SK-MEL-5 (cell line): ENCODE measurements at places on chromosomes 6 and 20. TPM values are rescaled to one million over a fixed set of nuclear protein-coding genes. Genes with fewer than 3 reads are reported as not detected.
A peak's percentile ranks its signal among the peaks of the same experiment; 100 is the strongest.

- no peak for DNase-seq
Measured at GRCh38 chr20:44011251-44011940, 96.7 kb downstream of the TOX2 start.

The EEF1A1 gene
- total RNA-seq: 12,462 and 13,460 TPM in 2 replicates

The PRDM13 gene
- total RNA-seq: 2.6 and 3.5 TPM in 2 replicates

DNA sequence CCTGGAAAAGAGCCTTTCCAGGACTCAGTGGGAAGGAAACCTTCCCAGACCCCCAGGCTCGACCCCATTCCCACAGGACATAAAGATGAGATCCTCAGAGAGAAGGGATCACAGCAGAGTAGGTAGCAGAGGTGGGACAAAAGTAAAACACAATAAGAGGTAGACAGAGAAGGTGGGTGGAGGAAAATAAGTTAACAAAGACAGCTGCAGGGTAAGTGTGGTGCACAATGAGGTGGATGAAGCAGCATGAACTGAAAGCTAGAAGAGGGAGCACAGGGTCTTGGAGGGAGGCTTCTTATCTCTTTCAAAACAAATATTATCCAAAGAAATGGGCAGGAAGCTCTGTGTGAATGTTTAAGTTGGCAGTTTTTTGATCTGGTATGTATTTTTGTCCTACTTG lies 14.0 kb upstream of the MAP7 start:
- DNase-seq: no peak

DNA sequence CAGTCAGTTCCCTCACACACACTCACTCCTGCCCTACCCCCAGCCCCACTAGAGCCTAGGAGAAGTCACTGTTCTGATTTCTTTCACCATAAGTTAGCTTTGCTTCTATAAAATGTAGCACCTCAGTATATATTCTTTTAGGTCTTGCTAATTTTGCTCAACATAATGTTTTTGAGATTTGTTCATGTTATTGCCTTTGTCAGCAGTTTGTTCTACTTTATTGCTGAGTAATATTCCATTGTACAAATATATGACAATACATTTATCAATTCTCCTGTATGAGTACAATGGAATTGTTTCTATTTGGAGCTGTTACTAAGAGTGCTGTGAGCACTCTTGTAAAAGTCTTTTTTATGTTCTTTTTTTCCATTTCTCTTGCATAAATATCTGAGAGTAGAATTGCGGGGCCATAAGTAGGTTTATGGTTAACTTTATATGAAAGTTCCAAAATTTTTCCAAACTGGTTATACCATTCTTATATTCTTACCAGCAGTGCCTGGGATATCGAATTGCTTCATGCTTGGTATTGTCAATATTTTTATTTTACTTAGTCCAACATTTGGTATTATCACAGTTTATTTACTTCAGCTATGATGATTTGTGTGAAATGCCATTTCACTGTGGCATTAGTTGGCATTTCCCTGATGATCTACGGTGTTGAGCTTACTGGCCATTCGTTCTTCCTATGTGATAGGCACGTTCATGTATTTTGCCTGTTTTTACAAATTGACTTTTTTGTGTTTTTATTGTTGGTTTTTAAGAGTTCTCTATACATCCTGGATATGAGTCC lies 25.3 kb downstream of the EDN1 start:
- DNase-seq: no peak

GRCh38 chr6:51526922-51527321 lies 560.5 kb downstream of the PKHD1 start:
- DNase-seq: no peak

GRCh38 chr20:53623134-53623453 lies 29.5 kb upstream of the ZNF217 start:
- DNase-seq: no peak

GRCh38 chr6:44172731-44173500 lies 14.3 kb downstream of the CAPN11 start:
- peak; percentile 86 for DNase-seq

The WFDC10B gene
- total RNA-seq: not detected in 2 replicates

GRCh38 chr6:137413482-137413881 lies 80.7 kb downstream of the OLIG3 start:
- no peak for DNase-seq

The TMEM200A gene
- total RNA-seq: 0.16 and 0.21 TPM in 2 replicates

DNA sequence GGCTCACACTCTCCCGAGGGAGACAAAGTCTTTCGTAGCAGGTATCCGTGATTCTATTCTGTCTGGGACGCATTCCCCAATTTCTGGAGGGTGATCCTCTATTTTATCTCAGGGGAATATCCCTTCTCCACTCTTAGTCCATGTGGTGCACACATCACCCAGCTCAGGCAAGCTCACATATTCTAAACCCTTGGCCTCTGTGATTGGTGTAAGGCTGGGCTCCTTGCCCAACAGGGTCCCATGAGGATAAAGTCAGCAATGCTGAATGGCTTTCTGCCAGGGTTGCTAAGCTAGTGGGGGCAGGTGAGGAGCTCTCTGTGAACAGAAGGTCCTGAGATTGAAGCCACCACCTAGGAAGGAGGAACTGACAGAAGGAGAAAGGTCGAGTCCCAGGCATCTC lies 137.2 kb downstream of the CDH26 start:
- no peak for DNase-seq

- DNase-seq: no peak
Measured at GRCh38 chr6:51830666-51831065, 256.7 kb downstream of the PKHD1 start.

The ERVFRD-1 gene
- 0.24 and 0.63 TPM in 2 replicates for total RNA-seq

The TREM2 gene
- not detected in 2 replicates for total RNA-seq

DNA sequence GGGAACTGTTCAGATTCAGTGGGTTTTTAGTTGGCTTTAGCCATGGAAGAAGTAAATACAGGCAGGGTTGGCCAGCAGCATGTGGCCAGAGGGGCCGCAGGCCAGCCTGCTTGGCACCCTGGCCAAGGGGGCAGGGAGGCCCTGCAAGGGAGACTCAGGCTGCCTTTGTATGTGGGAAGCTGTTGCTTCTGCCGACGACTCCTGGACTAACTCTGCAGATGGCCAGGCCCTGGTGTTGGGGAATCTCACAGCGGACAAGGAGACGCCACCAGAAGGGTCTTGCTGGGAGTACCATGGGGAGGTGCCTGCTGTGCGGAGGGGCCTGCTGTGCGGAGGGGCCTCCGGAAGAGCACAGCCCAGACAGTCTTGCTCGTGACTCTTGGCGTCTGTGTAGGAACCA lies 25.2 kb downstream of the PYGB start:
- DNase-seq: no peak

GRCh38 chr6:118029967-118030366 lies 122.9 kb downstream of the SLC35F1 start:
- DNase-seq: no peak

- no peak for DNase-seq
Measured at GRCh38 chr6:15391500-15391899, 145.6 kb downstream of the JARID2 start.

GRCh38 chr6:42120895-42121865 lies 21.2 kb downstream of the C6orf132 start:
- DNase-seq: no peak

- DNase-seq: no peak
Measured at GRCh38 chr20:34595377-34596184, 37.1 kb downstream of the MAP1LC3A start.

DNA sequence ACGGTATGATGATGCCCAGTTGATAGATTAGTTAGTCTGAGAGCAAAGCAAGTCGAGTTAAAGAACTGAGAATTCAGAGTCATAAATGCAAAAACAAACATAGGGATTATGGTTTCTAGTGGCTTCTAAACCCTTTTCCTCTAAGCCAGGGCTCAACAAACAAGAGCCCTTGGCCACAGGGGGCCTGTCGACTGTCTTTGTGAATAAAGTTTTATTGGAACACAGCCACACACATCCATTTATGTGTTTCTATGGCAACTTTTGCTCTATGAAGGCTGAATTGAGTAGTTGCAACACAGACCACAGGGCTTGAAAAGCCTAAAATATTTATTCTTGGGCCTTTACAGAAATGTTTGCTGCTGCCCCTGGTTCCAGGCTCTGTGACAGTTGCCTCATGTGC lies 76.2 kb downstream of the SLC24A3 start:
- DNase-seq: no peak

GRCh38 chr20:53956013-53956715 lies 114.2 kb downstream of the BCAS1 start:
- no peak for DNase-seq

The ZNF311 gene
- not detected in 2 replicates for total RNA-seq

The SLC26A8 gene
- total RNA-seq: not detected in 2 replicates

DNA sequence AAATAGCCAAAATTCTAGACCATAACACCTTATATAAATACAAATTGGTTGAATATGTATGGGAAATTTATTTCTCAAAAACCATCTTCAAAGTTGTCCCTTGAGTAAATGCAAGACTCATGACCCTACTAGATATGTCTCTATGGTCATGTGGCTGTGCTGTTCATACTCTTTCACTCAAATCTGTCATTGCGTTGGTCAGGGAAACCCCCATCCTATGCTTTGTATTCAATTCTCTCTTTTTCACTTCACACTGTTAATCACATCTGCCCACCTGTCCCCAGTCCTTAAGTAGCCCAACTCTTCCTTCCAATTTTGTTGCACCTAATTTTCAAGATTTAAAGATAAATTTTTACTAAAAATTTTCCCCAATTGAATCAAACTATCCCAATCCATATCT lies 51.0 kb downstream of the RPS12 start:
- DNase-seq: no peak

GRCh38 chr6:112233847-112234246 lies 20.5 kb downstream of the LAMA4 start:
- DNase-seq: no peak

DNA sequence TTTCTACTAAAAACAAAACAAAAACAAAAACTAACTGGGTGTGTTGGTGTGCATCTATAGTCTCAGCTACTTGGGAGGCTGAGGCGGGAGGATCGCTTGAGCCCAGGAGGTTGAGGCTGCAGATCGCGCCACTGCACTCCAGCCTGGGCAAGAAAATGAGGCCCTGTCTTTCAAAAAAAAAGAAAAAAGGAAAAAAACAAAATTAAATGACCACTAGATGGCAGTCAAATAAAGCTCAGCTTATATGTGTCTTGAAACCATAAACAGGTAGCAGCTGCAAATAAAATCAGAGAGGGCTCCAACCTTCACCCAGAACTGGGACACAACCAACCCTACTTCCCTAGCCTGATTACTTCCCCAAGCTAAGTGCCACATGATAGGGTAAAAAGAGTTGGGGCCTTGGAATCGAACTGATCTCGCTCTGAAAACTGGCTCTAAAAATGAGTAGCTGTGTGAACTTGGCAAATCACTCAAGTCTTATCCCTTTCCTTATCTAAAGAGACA lies 67.1 kb upstream of the ADGRF4 start:
- peak; percentile 78 for DNase-seq

- DNase-seq: peak; percentile 76
Measured at GRCh38 chr6:52576392-52577021, 353 bp downstream of the TRAM2 start.

The SIRPD gene
- total RNA-seq: not detected in 2 replicates

DNA sequence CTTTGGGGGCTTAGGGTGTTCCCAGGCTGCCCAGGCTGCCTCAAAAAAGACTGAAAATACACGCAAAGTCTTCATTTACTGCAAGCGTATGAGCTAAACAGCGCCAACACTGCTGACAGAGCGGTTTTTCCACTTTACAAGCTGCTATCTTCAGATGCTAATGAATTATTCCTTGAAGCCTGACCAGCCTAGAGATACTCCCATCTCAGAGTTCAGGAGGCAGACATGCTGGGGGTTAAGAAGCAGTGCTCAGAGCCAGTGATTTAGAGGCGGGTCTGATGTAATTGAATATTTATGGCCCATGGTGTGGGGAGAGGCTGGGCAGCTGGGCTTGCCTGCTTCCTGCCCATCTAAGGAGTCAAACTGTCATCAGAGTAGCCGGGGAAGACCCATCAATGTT lies 241.4 kb downstream of the SLC24A3 start:
- DNase-seq: no peak

The OLIG3 gene
- total RNA-seq: not detected in 2 replicates

The GJE1 gene
- not detected in 2 replicates for total RNA-seq

- DNase-seq: no peak
Measured at GRCh38 chr6:3749067-3749841, 2.3 kb downstream of the PXDC1 start.

The PSORS1C1 gene
- total RNA-seq: not detected in 2 replicates

The ENPP1 gene
- total RNA-seq: 13.3 and 14.3 TPM in 2 replicates

GRCh38 chr6:40181367-40181766 lies 247.1 kb upstream of the MOCS1 start:
- no peak for DNase-seq

DNA sequence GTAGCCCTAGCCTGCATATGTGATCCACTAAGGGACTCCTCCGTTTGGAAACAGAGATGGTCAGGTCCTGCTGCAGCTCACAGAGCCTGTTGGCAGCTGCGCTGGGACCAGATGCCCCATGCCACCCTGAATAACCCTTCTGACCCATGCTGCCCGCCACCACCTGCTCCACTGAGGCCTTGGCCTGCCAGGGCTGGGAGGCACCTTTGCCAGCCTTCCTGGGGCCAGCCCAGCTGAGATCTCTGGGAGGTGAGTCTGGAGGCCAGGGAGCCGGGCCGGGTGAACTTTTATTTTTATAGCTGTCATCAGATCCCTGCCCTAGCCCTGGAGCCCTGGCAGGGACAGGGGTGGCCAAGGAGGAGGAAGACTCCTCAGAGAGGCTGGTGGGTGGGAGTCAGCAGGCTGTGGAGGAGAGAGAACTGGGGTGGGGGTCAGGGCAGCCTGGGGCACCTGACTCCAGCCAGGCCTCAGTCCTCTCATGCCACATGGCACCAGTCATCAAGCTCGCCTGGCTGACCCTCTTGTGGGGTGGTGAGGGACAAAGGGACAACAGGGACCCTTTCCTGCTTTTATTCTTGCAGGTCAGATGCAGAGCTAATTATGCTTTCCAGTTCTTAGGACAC lies 10.0 kb downstream of the CEBPB start:
- no peak for DNase-seq

The TGM2 gene
- total RNA-seq: 5.6 and 7.0 TPM in 2 replicates

DNA sequence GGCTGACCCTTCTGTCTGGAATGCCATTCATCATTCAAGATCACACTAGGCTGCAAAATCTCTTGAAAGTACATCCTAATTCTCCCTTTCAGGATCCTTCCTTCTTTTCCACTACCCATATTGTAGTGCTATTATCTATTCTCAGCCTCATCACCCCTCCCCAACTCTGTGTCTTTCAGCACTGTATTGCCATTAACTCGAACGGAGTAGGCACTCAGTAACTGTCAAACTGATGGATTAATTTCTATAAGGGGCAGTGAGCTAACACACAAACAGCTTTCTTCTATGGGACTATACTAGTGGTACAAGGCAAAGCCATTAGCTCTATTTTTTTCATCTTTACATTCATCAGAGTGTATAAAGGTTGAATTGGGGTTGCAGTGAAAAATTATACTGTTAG lies 46.6 kb downstream of the LAMA4 start:
- no peak for DNase-seq

DNA sequence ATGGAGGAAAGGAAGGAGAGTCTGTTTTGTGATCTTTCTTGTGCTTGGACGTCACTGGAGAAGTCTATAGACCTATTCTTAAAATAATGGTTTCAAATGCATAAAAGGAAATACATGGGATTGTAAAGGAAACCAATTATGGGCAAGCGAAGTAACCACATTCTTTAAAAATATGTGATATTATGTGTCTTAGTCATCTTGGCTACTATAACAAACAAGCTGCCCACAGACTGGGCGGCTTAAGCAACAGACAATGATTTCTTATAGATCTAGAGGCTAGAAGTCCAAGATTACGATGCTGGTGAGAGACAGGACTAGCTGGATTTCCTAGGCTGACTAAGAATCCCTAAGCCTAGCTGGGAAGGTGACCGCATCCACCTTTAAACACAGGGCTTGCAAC lies 49.4 kb upstream of the CD83 start:
- peak; percentile 68 for DNase-seq
